ENCODE measurements at places on chromosomes 6 and 20. TPM values are rescaled to one million over a fixed set of nuclear protein-coding genes. Genes with fewer than 3 reads are reported as not detected.

The APOM gene
- total RNA-seq, result 1.5 TPM

The SLC22A7 gene
- total RNA-seq, result not detected

The SHLD1 gene
- total RNA-seq, result 1.7 TPM

The SPTLC3 gene
- 6.9 TPM for total RNA-seq

The KIF25 gene
- not detected for total RNA-seq

The GNAS-AS1 gene
- total RNA-seq, result 0.34 TPM

The BTBD3 gene
- total RNA-seq, result 24.0 TPM

The GGTLC1 gene
- not detected for total RNA-seq

GRCh38 chr6:100228437-100228833, 234.4 kb upstream of the MCHR2 start:
- DNase-seq, result no peak

DNA sequence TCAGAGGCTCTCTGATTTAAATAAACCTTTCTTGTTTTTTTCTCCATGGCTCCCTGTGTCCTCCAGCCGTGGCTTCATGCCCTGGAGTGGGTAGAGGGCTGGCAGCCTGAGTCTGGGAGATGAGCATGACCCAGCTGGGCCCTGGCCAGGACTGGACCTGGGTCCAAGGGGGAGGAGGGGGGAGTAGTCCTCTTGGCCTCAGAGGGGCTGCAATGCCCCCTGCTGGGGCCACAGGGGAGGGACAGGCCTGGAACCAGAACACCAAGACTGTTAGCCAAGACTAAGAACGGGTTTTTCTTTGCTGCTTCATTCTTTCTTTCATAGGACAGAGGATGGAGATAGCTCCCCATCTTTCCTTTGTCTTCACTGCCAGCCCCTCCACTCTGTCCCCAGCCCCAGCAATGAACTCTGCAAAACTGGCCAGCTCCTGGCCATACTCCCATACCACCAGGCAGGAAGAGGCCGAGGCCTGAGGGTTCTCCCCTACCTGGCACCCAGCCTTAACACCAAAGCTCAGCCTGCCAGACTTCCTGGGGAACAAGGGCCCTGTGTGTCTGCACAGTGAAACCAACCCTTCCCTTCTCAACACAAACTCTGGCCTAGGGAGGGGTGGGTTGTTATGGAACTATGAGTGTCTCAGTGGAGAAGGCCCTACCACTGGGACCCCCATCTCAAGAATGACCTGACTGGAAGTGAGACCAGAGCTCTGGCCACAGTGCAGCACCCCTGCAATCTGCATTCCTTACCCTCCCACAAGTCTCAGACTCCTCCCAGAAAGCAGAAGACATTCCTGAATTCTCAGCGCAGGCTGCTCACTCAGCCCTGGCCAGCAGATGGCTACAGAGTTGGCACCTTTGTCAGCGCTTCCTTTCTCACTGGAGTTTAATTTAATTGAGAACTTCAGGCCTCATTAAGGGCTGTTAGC, 11.0 kb downstream of the SLC29A1 start:
- DNase-seq, result no peak

- no peak for DNase-seq
Observed at GRCh38 chr6:110430236-110430635, 14.9 kb upstream of the DDO start.

DNA sequence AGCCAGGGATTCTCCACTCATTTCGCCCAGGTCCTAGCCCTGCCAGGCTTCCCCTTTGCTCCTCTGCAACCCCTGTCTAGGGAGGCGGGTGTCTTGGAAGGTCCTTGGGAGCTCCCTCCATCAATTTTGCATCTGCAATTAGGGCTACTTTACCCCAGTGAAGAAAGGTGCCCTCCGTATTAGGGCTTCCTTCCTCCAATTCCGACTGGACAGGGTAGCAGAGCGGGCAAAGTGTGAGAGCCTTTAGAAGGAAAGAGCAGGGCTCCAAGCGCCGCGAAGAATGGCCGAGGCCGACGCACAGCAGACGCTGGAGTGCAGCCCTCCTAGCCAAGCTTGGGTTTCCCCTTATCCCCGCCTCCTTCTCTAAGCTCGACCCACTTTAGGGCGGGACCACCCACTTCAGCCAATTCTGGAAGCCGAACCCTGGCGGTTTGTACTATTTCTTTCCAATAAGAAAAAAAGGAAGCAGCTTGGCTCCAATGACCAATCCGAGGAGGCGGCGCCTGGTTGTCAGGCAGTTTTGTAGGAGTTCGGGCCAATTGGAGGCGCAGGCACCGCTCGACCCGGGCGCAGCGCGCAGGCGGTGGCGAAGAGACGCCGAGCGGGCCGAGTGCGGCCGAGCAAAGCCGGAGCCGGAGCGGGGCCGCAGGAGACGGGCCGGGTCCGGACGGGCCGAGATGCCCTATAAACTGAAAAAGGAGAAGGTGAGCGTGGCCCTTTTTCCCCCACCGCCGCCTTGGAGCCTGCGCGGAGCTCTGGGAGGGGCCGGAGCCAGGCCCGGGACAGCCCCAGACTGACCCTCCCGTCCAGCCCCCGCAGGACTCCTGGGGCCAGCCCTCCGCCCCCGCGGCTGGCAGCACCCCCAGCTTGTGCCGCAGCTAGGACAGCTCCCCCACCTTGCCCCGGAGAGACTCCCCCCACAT, at the start of gene PPP2R5D:
PPP2R5D (plus strand) TSS at position 570 of the 923 bp plus-strand sequence; CDS start at position 678, 108 bp downstream.
- DNase-seq, result peak; percentile 93

- DNase-seq, result no peak
Observed at GRCh38 chr6:21967056-21967974, 329.5 kb downstream of the PRL start.

- no peak for DNase-seq
Observed at GRCh38 chr6:114747995-114748625, 405.3 kb upstream of the HS3ST5 start.

DNA sequence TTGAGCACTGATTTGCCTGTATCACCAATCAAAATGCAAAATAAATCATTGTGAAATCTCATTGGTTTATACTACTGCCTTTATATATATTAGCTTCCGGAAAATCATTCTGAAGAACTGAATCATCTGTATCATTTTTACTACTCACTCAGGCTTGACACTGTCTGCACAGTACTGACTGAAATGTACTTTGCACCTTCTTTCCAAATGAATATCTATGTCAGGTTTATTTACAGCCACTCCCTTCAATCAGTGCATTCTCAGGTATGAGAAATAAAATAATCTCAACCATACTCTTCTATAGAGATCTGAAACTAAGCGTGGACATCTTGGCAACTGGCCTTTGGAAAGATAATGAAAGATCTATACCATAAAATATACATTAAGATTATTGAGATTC, 2.7 kb downstream of the KHDRBS2 start:
- DNase-seq, result no peak

DNA sequence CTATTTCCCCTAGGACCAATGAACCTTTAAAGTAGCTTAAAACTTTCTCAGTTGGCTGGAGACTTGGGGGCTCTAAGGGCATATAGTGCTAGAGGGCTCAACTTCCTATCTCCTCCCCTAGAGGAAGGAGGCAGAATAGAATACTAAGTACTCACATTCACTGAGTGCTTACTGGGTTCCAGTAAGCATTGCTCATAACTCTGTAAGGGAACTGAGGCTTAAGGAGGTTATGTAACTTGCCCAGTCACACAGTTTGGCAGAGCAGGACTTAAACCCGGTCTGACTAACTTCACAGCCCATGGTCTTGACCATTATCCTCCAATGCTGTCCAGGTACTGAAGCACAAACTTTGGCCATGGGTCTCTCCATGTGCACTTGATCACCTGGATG, 12.5 kb downstream of the SESN1 start:
- no peak for DNase-seq

DNA sequence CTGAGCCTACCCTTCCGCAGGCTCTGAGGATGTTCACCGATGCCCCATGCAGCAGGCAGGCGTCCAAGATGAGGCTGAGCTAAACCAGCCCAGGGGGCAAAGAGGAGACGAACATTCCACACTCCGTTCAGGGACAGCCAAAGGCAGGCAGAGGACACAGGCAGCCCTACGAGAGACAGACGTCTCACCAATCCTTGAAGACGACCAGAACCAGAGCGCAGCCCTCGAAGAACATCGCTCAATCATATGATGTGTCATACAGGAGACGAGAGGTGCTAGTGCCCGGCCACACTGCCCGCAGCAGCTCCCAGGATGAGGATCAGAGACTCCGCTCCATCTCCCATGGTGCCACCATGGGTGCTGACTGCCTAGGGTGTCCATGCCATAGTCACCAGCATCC, 35.6 kb upstream of the TMEM181 start:
- no peak for DNase-seq

GRCh38 chr6:10395704-10396546, 18.9 kb downstream of the TFAP2A start:
- DNase-seq, result no peak

GRCh38 chr6:23533944-23534343, 592.1 kb upstream of the NRSN1 start:
- DNase-seq, result no peak

Data from esophagus squamous epithelium (tissue), 5 donors.